ENCODE measurements at places on chromosomes 6 and 20.

- no peak for DNase-seq
Observed at GRCh38 chr6:28588666-28589065, 63.0 kb downstream of the GPX5 start.

- DNase-seq = no peak
Observed at GRCh38 chr6:158312672-158313397, 570 bp downstream of the TULP4 start.

DNA sequence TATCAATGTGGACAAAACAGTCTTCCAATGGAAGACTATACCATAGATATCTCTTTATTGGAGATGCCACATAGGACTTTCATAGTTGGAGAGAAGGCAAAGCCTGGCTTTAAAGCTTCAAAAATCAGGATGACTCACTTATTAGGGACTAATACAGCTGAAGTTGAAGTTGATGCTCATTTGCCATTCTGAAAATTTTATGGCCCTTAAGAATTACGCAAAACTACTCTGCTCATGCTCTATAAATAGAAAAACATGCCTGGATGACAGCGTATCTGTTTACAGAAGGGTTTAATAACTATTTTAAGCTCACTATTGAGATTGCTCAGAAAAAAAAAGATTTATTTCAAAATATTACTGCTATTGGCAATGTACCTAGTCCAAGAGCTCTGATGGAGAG is 155.5 kb upstream of the DST start:
- no peak for DNase-seq

DNA sequence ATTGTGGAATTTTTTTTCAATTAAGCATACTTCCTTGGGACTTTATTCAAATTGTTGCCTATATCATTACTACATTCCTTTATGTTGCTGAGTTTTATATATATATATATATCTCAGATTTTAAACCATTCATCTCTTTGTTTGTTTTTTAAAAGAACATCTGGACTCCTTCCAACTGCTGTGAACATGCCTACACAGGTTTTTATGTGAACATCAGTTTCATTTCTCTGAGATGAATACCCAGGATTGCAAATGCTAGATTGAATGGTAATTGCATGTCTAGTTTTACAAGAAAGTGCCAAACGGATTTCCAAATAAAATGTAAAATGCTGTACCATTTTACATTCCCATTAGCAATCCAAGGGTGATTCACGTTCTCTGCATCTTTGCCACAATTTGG is 1289.3 kb downstream of the HACE1 start:
- DNase-seq = no peak

GRCh38 chr6:49524541-49524940 is 24.8 kb downstream of the GLYATL3 start:
- no peak for DNase-seq

GRCh38 chr6:26027491-26028211 is 59.6 kb upstream of the HFE start:
- DNase-seq = no peak

GRCh38 chr20:23032056-23032749 is 2.9 kb upstream of the SSTR4 start:
- no peak for DNase-seq

GRCh38 chr6:150641398-150642139 is 41.9 kb downstream of the PLEKHG1 start:
- no peak for DNase-seq

DNA sequence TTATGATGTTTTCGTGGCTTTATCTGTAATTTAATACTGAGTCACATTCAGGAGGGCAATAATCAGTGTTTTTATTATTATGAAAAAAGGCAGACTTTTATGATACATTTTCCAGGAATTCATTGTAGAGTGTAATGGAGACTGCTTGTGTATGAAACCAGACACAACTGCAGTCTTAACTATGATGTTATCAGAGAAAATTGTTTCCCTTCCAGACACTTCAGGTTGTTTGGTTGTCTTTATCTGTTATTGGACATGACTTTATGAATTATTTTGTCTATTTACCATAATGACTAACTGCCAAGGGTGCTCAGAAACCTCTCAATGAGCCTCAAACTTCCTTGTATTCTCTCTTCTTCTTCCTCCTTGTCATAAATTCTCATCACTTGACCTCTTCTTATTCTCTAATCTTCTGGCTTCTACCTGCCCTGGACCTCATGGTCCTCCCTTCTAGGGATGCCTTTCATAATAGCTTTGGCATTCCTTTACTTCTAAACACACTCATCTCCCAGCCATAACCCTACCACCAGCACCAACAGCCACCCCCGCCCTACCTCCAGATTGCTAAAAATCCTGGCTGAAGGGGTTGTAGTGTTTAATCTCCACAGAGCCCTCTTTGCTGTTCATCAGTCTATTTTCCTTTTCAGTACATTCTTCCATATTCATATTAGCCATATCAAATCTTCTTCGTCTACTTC is 492.5 kb downstream of the CDKAL1 start:
- no peak for DNase-seq

DNA sequence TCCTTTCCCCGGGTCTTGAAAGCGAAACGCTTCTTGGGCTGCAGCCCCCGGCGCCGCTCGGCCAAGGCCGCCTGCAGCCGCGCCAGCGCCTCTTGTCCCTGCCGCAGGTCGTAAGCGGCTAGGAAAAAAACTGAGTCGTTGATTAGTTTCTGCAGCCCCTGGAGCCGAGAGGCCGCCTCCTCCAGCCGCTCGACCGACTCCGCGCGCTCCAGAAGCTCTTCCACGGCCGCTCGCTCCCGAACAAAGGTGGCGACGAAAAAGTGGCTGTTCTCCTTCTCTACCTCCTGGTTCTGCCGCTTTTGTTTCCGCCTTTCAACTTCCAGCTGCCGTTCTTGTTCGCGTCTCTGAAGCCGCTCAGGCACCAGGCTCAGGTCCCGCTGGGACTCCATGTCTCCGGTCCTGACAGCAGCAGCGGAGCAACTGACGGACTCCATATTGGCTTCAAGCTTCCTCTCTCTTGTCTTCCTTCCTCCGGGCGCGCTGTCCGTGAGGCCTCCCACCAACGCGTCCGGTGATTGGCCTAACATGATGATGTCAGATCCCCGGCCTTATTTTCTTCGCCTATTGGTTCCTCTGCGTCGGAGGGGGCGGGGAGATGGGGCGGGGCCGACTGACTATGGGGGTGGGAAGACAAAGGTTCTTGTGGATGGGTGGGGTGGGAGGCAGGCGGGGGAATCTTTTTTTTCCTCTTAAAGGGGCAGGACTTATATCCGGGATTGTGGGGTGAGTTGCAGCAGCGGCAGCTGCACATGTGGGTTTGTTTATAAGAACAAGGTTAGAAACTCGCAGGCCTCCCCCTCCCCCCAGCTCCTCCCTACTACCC is at the start of gene TBCC:
Gene TBCC (minus strand): TSS at position 464 of the 823 bp plus-strand sequence. CDS start 30 bp downstream, at position 434.
- DNase-seq = peak; percentile 87

- no peak for DNase-seq
Observed at GRCh38 chr6:50451826-50452400, 261.4 kb upstream of the TFAP2D start.

- no peak for DNase-seq
Observed at GRCh38 chr6:35057449-35058357, 83.4 kb downstream of the TCP11 start.

- no peak for DNase-seq
Observed at GRCh38 chr6:107504270-107505026, 14.5 kb downstream of the SOBP start.

- no peak for DNase-seq
Observed at GRCh38 chr6:148951662-148952061, 204.8 kb downstream of the UST start.

DNA sequence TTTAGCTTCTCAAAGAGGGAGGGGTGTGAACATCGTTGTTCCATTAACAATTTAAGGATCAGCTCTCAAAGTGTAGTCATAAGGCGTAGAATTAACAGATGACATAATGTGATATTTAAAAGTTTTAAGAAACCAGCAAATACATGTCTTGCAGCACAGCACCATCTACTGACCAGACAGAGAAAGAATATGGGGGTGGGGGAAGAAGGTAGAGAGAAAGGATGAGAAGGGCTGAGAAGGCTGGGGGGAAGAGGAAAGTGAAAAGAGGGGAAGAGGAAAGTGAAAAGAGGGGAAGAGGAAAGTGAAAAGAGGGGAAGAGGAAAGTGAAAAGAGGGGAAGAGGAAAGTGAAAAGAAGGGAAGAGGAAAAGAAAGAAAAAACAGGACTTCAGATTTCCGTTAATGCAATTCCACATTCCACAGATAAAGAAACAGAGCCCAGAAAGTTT is 80.9 kb downstream of the HAO1 start:
- DNase-seq = no peak

GRCh38 chr6:163572612-163573011 is 158.1 kb downstream of the QKI start:
- DNase-seq = no peak

DNA sequence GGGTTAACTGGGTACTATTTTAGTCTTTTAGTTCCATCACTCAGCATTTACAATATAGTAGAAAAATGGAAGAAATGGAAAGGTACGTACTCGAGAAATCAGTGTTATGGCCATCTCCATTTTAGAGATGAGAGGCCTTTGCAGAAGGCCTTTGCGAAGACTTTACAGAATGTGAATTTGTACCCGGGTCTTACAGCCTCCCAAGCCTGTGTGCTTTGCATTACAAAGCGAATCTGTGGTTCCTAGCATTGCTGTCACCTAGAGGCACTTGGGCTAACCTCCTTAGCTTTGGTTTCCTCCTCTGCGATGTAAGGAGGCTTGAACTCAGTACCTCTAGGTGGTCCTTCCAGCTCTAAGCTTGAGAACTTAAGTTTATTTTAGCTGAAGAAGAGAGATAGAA is 10.9 kb downstream of the VAPB start:
- no peak for DNase-seq

DNA sequence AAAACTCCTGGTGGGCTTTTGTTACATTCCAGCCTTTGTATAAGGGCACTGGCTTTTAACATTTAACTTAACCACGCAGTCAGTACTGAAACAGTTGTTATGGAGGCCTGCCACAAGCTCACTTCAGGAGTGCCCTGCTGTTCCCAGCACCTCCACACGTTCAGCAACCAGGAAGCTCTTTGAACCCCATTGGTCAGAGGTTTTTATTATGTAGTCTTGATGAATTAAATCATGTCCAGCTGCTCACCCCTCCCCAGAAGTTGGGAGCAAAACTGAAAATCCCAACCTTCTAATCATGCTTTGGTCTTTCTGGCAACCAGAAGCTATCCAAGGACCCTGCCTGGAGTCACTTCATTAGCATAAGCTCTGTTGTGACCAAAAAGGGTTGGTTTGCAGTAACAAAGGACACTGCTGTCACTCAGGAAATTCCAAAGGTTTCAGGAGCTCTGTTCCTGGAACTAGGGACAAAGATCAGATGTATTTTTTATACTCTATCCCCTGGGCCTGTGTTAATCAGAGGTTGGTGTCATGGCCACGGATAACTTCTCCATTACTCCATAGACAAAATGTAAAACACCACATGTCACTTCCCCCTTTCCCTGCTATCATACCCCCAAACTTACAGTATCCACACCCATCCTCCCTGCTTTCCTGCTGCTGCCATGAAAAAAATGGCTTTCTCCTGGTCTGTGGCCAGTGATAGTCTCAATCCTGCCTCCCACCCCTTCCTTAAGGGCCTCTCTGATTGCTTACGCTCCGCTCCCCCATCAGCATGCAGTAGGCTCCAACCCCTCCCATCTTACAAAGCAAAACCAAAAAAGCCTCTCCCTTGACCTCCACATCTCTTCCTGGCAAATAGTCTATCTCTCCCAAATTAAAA is 3.1 kb downstream of the ARMC12 start:
- no peak for DNase-seq

GRCh38 chr6:15585760-15586214 is 77.0 kb downstream of the DTNBP1 start:
- no peak for DNase-seq

DNA sequence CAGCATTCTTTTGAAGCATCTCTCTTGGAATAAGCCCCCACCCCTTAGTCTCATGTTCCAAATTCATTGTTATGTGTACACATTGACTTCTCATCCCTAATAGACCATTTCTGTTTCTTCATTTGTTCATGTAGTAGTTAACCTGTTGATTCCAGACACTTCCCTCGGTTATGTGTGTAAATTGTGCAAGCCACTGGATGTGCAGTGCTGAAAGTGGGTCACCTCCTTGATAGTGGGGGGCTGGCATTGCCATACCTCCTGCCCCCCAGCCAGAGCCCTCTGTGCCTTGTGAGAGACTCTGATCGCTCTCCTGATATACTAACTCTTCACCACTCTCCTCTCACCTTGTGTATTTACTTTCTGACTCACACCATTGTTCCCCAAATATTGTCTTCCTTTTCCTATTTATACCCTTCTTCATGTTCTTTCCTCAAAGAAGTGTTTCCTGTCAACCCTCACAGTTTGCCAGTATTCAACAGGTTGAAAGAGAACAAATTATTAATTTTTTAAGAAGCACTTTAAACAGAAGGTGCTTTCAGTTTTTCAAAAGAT is 59.0 kb downstream of the HIVEP1 start:
- no peak for DNase-seq

- DNase-seq = no peak
Observed at GRCh38 chr20:15482525-15482924, 1090.7 kb downstream of the KIF16B start.

- DNase-seq = no peak
Observed at GRCh38 chr6:25326960-25327359, 47.8 kb downstream of the CARMIL1 start.

- DNase-seq = no peak
Observed at GRCh38 chr6:84467296-84467695, 239.9 kb upstream of the CEP162 start.

- no peak for DNase-seq
Observed at GRCh38 chr6:152270301-152270925, 366.7 kb downstream of the SYNE1 start.

- no peak for DNase-seq
Observed at GRCh38 chr6:37792457-37793033, 27.0 kb upstream of the ZFAND3 start.

GRCh38 chr6:8085053-8085511 is 17.3 kb downstream of the EEF1E1 start:
- no peak for DNase-seq

DNA sequence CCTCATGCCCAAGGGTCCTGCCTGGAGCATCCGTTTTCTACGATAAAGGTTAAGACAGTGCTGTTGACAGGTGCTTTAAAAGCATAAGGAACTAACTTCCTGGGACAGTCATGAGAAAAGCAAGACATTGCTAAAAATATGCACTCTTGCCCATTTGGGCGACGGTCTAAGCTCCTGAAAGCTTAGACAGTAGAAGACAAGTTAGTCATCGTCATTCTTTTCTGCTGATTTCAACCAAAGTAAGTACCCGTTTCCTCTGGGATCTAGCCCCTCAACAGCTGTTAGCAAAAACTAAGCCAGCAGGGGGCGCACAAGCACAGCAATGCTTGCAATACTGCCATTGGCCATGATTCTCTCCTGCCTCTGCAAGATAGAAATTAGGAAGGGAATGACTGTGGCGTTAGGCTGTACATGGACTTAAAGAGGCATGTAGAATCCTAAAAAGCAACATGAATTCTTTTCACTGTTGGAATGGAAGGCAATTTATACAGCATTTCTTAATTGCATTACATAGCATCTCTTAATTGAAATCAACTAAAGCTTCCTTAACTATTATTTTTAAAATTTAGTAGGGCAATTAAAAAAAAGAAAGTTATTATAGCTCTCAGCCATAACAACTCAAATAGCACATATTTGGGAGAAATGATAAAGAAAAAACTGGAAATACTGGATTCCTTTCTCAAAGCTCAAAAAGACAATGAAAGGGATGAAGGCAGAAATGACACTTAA is 147.8 kb upstream of the RALGAPA2 start:
- DNase-seq = peak; percentile 84

- DNase-seq = no peak
Observed at GRCh38 chr6:149168968-149169367, 148.5 kb upstream of the TAB2 start.

GRCh38 chr6:48658915-48659314 is 547.9 kb upstream of the PTCHD4 start:
- DNase-seq = no peak

GRCh38 chr6:138424004-138424904 is 20.2 kb downstream of the HEBP2 start:
- DNase-seq = no peak

- DNase-seq = no peak
Observed at GRCh38 chr6:30570740-30571074, 535 bp upstream of the ABCF1 start.
